ENCODE measurements at places on chromosomes 1 and 21.

DNA sequence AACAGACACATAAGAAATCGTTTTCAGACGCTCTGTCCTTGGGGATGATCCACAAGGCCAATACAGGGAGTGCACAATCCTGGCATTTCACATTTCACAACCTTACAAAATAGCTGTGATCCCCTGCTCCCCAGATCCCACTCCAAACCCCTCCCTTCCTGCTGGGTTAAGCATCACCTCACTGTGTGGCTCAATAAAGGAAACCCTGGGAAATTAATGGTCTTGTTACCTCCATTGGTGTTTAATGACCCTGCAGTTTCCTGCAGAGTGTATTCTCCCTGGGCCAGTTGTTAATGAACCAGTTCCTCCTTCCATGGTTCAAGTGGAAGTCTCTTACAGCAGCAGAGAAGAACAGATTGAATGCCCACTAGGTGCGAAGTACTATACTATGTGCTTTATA lies 334.7 kb downstream of the OMA1 start:
- DNase-seq, result no peak

- no peak for DNase-seq
Observed at GRCh38 chr1:234572966-234573365, 37.0 kb downstream of the IRF2BP2 start.

DNA sequence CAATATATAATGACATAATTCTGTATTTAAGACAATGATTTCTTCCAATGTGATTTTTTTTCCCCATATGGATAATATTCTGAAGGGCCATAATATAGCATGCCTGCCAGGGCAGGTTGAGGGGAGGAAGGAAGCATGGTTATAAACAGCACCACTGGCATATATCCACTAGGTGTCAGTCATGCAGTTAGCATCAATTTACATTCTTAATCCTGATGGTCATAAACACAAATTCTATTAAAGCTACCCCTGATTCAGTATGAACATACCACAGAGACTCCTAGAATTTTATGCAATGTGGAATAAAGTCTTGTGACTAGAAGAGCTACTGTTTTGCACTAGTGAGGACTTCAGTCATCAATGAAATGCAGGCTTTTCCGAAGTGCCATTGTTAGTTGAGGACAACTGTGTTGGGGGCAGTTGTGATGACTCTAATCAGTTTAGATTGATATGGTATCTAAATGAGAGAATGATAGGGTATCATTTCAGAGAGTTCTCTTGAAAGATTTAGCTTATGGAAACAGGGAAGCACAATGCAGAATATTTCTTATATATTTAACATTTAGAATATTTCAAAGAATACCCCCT lies 342.7 kb upstream of the NR5A2 start:
- no peak for DNase-seq

GRCh38 chr1:198619375-198620140 lies 19.3 kb upstream of the PTPRC start:
- DNase-seq, result no peak

DNA sequence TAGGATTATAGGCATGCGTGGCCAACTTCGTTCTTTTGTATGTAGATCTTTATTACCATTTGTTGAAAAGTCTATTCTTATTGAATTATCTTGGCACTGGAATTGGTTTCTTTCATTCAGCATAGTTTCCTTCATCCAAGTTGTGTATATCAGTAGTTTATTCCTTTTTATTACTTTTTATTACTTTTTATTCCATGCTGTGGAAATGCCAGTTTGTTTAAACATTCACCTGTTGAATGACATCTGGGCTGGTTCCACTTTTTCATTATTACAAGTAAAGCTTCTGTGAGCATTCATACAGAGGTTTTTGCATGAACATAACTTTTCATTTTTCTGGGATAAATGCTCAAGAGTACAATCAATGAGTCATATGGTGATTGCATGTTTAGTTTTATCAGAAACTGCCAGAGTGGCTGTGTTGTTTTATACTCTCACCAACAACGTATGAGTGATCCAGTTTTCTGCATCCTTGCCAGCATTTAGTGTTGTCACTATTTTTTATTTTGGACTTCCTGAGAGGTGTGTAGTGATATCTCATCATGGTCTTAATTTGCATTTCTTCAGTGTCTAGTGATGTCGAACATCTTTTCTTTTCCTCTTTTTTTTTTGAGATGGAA lies 28.6 kb downstream of the PTPRU start:
- no peak for DNase-seq

- no peak for DNase-seq
Observed at GRCh38 chr1:107963601-107964335, 1.2 kb downstream of the VAV3 start.

- DNase-seq, result no peak
Observed at GRCh38 chr1:6347641-6348487, 45.7 kb downstream of the ACOT7 start.

GRCh38 chr1:228313536-228314277 lies 92.9 kb downstream of the TRIM11 start:
- DNase-seq, result no peak

GRCh38 chr1:27596261-27596660 lies 7.7 kb downstream of the AHDC1 start:
- no peak for DNase-seq

GRCh38 chr1:180165509-180166435 lies 11.1 kb downstream of the QSOX1 start:
- DNase-seq, result no peak

- DNase-seq, result no peak
Observed at GRCh38 chr1:154865442-154866256, 4.4 kb downstream of the KCNN3 start.

DNA sequence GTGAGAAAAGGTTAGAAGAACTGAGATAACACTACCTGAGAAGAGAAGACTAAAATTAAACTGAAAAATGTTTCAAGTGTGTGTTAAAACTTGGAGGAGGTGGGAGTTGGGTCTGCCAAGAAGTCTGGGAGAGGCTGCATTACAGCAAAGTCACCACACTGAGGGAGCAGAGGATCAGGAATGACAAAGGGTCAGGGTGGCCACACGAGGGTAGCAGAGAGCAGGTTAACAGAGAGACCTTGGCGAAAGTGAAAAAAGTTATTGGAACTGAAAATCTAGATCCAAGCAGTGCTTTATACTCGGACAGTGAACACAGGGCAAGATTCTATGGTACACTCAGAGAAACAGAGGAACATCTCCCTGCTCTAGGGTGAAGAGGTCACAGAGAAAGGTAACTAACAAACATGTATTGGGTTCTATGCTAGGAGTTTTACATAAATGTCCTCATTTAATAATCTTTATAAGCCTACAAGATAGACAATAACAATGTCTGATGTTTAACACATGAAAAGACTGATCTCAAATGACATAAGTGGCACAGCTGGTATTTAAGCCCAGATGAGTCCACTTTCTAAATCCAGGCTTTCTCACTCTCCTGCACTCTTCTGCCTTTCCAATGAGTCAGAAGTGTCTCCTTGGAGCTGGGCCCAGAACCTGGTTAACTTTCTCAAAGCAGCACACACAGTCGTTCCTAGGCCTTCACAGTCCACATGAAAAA lies 10.3 kb upstream of the CADM3 start:
- DNase-seq, result no peak

DNA sequence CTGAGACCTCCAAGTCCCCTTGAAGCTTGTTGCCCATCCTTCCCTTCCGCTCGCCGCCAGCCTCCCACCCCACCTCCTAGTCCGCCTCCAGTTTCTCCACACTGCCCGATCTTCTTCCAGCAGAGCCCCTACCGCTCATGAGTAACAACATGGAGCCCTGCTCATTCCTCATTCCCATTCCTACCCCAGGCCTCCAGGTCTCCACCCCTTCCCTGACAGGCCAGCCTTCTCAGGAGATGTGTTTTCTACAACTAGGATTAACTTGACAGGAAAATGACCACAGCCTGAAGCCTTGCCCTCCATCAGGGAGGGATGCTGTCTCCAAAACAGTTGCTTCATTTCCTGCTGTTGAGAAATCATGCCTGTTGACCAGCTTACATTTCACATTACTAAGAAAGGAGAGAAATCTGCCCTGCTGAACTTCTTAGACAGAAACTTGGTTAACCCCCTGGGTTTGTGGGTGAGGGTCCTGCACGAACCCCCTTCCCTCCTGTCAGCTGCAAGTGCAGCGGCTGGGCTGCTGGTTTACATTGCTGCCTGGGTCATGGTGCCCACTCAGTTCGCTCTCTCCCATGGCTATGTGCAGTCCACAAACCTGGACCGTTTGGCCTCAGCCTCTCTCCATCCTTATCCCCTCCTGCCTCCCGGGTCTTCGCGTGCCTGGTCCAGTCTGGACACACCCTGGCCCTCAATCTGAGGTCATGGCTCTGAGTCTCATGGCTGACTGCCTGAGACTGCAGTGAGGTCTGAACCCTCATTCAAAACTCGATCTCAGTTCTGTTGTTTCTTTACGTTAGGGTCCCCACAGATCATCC lies 16.1 kb upstream of the CHI3L1 start:
- peak; percentile 61 for DNase-seq

GRCh38 chr1:115555446-115555845 lies 86.3 kb upstream of the VANGL1 start:
- no peak for DNase-seq

DNA sequence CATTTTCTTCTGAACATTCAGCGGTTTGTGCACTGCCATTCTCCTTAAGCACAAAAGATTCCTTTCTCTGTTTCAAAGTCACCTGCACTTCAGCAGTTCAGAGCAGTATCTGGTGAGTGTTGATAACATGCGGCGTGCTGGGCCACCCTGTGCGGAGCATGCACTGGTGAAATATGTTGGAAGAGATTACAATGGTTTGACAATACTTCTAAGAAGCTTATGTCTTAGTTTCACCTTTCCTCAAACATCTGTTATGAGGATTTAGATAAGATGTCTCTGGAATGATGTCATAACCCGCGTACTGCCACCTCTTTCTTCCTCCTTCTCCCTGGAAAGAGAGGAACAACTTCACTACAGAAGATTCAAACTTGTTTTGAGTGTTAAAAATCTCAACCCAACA lies 650.3 kb downstream of the AJAP1 start:
- DNase-seq, result no peak

- no peak for DNase-seq
Observed at GRCh38 chr1:237748171-237748960, 142.4 kb downstream of the ZP4 start.

GRCh38 chr1:234602334-234603220 lies 7.4 kb downstream of the IRF2BP2 start:
- DNase-seq, result no peak

DNA sequence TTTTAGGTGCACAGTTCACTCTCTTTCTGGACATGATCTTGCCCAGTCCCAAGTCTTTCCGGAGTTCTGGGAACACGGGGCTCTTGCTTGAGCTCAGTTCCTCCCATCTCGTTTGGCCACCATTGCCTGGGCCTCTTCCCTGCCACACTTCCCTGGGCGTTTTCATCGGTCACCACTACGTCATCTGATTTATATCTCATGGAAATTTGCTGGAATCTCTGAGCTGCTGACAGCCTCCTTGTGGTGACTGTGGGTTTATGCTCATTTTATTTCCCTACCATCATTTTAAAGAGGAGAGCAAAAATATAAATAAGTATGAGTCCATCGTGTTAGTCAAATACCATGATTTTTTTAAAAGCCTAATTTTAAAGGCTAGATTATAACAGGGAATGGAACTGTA lies 449.1 kb upstream of the KAZN start:
- DNase-seq, result no peak

DNA sequence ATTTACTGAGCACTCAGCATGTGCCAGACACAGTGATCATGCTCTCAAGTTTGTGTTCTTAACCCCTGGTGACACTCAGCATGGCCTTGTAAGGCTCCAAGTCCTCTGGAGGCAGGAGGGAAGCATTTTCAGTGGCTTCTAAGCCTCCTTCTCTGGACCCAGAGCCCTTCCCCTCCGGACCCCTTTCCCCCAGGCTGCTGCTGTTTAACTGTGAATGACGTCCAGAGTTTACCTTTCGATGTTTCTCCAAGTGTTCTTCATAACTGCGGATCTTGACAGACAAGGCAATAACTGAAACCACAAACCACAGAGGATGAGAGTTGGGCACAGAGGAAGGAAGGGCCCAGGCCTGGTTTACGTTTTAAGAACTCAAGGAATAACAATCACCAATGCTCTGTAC lies 6.5 kb downstream of the MRPS15 start:
- no peak for DNase-seq

DNA sequence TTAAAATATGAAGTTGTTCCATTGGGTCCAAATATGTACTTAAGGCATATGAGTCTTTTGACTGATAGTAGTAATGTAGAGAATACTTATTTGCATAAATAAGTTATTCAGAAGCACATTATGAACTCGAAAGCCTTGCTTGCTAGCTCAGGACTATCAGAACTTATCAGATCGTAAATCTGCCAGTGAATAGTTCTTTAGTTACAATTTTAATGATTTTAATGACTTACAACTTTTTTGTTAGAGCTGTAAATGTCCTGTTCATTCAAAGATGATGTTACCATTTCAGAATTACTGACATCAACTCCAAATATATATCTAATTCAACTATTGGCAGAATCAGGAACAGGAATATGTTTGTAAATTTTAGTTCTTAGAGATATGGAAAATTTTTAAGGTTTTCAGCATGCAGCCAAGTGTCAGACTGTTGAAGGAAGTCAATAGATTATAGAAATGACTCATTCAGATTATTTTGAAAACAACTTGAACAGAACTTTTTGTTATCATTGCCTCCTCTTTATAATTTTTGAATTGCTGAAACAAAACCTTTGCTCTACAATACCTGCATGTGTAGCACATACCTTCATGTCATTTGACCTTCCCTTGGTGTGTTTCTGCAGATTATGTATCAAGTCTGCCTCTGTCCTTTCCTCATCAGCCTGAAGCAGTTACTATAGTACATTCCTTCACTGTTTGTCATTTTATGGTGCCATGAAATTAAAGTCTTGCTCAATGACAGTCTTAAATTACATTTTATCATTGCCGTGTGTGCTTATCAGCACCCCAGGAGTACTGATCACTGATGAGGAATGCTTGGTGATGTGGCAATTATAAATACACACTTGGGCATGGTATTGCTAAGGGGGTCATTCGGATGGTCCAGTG lies 44.9 kb downstream of the LRRC8D start:
- DNase-seq, result no peak

- DNase-seq, result no peak
Observed at GRCh38 chr1:76106719-76107235, 32.2 kb downstream of the ST6GALNAC3 start.

GRCh38 chr1:15739745-15740144 lies 2.6 kb upstream of the TMEM82 start:
- no peak for DNase-seq

DNA sequence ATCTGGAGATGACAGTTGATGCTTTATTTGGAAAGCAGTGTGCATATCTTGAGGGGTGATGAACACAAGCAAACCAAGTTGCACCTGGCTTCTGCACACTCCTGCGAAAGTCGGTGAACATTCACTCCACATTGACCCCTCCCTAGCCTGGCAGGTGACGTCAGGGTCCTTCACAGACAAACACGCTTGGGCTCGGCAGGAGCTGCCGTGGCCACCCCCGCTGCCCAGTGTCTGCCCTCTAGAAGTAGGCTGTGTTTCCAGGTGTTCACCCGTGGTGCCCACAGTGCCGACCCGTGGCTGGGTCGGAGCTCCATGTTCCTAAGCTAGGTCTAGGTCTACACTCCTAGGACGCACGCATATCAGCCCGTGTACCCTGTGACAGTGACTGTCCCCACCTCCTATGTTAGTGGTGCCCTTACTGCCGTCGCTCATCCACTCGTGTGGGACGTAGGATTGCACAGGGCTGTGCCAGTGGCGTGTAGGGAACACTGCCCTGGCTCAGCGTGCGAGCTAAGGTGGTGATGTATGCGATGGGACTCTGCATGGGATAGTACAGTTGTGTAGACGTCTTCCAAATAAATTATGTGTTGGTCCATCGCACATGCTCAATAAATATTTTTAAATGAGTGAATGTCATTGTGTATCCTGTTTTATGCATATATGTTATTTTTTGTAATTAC lies 29.0 kb downstream of the PRMT2 start:
- no peak for DNase-seq

Measured in GOT3 (cell line).